ENCODE measurements at places on chromosomes 3 and 15.

- DNase-seq = no peak
Observed at GRCh38 chr15:101692801-101693598, 31.3 kb downstream of the TARS3 start.

DNA sequence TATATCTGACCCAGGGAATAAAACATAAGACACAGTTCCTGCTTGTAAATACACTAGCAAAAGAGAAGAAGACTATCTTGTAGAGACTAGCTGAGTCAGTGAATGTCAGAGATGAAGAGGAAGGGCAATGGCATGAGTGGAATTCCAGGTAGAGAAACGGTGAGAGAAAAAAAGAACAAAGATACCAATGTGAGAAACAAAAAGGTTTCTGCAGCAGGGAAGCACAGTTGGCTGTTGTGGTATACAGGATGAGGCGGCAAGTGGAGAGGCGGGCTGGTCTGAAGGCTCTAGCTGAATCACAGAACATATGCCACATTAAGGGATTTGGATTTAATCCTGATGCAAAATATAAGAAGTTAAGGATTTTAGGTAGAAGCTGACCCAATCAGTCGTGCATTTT, 17.1 kb upstream of the TASOR start:
- DNase-seq = no peak

DNA sequence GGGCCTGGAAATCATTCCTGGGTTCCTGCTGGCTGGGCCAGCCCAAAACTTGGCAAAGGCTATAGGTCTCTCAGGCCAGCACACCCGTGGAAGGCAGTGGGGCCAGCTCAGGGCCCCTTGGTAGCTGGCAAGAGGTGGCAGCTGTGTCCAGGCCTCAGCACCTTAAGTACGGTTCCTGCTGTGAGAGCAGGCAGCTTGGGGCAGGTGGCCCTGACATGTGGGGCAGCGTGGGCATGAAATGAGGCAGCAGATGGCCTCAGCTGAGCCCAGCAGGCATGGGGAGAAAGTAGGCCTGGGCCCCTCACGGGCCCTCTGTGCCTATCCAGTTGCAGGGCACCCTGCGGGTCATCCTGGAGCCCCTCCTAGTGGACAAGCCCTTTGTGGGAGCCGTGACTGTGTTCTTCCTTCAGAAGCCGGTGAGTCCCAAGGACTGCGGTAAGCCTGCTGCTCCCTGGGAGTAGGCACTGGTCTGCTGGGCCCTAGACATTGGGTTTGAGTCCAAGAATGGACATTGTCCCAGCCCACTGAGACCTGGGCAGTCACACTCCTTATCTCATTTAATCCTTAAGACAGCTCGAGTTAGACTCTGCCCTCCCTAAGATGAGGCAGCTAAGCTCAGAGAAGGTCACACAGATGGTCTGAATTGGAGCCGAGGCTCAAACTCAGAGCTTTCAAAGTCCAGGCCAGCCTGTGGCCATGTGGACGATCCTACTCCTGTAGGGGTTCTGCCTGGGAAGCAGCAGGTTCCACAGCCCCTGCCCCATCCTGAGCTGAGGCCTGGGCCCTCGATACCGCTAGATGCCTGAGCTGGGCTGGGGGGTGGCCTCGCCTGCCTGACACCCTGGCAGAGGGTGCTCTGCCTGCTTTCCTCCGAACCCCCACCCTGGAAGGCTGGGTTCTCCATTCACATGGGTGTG, 25.5 kb downstream of the ESYT3 start:
- DNase-seq = no peak

- DNase-seq = peak; percentile 34
Observed at GRCh38 chr3:13420045-13420830, at the start of gene NUP210. NUP210 (minus strand) TSS chr3:13420322; CDS start chr3:13420226, 96 bp downstream.

GRCh38 chr3:1191026-1191425, 98.2 kb downstream of the CNTN6 start:
- DNase-seq = no peak

DNA sequence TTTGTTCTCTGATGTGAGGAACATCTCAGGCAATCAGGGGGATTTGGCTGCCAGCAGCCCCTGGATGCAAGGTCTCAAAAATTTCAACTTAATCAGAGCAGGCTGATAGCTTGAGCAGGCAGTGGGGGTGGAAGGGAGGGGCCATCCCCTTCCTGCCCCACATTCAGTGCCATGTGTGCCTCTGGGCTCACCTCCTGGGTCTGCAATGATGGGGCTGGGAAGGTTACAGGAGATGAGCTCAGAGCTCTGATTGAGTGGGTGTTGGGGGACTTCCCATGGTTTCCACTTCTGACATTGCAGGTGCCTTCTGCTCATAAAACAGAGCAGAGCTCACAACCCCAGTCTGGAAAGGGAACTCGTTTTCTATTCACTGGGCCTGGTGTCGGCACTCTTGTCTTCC, 37.0 kb downstream of the PARP16 start:
- no peak for DNase-seq

DNA sequence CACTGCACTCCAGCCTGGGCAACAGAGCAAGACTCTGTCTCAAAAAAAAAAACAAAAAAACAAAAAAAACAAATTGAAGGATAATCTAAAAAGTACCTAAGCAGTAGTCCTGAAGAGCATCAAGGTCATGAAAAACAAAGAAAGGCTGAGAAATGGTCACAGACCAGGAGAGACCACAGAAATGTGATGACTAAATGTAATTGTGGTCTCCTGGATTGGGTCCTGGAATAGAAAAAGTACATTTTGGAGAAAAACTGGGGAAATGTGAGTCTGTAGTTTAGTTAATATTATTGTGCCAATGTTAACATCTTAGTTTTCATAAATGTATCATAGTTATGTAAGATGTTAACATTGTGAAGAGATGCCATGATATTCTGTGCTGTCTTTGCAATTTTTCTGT, 267.5 kb upstream of the NR2E3 start:
- no peak for DNase-seq

DNA sequence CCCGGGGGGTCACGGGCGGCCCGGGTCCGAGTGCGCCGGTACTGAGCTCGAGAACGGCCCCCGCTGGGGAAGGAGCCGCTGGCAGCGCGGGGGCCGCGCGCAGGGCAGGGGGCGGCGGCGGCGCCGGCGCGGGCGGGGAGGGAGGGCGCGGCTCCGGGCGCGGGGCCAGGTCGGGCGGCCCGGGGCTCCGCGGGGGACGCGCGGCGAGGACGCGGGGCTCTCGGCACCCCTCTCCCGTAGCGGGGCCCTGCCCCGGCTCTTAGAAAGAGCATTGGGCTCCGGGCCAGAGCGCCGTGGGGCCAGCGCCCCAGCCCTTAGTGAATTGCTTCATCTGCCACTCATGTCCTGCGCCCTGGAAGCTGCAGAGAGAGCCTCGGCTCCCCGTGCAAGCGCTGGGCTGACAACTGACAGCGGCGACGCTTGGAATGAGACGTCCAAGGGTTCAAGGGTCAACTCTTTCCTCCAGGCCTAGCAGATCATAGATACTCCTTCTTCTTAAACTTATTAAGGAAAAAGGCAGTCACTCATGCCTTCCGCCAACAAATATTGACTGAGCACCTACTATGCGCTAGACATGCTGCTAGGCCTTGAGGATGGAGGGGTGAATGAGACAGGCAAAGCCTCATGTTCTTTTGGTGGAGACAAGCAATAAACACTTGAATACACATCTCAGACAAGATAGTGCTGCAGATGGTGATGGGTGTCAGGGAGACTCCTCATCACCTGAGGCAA, 140.8 kb downstream of the SMAD6 start:
- DNase-seq = no peak

DNA sequence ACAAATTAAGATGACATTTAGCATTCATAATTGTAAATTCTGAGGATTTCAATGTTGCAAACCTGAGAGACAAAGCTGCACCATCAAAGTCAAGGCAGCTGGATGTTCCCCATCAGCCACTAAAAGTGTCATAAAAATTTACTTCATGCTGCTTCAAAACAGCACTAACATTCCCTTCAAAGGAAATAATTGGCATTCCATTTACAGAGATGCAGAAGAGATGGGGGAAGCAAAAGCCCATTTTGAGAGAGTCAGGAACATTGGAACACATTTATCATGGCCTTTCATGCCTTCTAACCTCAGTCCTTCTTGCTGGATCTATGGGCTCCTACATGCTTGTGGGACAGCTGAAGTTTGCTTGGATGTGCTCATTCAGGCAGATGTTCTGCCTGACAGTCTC, 6.4 kb upstream of the TMEM158 start:
- no peak for DNase-seq

DNA sequence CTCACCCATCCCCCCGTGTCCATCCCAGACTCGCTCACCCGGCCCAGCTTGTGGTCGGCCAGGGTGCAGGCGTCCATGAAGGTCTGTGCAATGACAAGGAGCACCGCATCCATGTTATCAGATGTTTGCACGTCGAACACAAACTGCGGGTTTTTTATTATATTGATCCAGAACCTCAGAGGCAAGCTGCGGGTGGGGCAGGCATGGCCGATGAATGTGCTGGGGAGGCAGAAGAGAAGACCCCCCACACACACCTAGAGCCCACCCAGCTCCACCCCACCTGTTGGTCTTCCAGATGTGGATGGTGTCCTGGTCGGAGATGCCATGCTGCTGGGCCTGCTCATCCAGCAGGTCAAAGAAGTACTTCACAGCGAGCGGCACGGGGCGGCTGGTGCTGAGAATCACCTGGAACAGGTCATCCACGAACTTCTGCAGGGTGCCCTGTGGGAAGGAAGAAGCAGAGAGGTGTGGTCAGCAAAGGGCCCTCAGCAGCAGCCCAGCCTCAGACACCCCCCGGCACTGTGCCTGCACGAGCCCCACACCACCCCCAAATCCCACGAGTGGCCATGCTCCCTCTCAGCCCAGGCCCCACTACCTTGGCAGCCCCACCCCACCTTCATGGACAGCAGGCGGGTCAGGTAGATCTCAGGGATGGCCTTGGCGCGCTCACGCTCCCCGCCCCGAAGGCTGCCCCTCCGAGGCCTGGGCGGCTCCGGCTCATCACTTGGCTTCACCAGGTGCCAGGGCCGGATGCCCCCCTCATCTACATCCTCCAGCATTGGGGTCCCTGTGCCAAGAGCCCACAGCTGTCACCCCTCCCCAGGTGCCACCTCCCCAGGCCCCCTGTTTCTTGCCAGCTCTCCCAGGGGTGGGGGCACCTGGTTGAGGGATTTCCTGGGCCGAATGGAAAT, 20.3 kb downstream of the PLXNB1 start:
- no peak for DNase-seq

- peak; percentile 62 for DNase-seq
Observed at GRCh38 chr3:52533623-52534280, at the start of gene NT5DC2. NT5DC2 (minus strand) TSS chr3:52533857; CDS start chr3:52533737, 120 bp downstream.

- DNase-seq = no peak
Observed at GRCh38 chr3:9008550-9009255, 45.4 kb upstream of the RAD18 start.

GRCh38 chr3:178454726-178455125, 81.5 kb upstream of the KCNMB2 start:
- DNase-seq = no peak

DNA sequence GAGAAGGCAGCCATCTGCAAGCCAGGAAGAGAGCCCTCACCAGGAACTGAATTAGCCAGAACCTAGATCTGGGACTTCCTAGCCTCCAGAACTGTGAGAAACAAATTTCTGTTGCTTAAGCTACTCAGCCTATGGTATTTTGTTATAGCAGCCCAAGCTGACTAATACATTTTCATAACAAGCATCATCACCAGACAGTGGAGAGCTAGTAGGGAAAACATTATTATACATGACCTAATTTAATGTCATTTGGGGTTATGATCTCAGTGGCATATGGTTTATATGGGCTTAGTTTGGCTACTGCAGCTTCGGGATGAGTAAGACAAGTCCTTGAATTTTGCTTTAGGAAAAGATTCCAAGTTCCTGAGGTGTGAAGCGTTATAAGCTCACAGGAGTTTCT, 35.6 kb downstream of the LNP1 start:
- DNase-seq = no peak

DNA sequence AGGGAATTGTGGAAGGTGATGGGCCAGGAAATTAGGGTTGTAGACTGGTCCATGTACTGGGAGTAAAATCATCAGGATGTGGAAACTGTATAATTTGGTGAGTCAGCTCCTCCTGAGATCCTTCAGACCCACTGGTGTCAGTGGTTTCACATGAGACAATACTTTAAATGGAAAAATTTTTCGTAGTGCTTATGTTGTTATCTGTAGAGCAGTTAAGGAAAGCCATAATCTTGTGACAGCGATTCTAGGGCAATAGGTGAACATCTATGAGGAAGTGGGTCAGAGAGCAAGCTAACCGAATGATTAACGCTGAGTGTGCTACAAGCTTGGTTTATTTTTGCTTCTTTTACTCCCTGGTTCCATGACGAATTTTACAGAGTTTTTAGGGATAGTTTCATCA, 200.6 kb downstream of the CADM2 start:
- DNase-seq = no peak

All from activated T-helper 1 cell treated with Interleukin-2 at 50 U/mL for 16 hours (primary cell).